ENCODE measurements at places on chromosomes 1 and 21. TPM values are rescaled to one million over a fixed set of nuclear protein-coding genes. Genes with fewer than 3 reads are reported as not detected.
A peak's percentile ranks its signal among the peaks of the same experiment; 100 is the strongest.

FCN3 gene
- 826 TPM for total RNA-seq

GCSAML gene
- 2.7 TPM for total RNA-seq

PEX11B gene
- total RNA-seq, result 31.0 TPM

GRCh38 chr21:42614811-42615351 is 38.5 kb upstream of the PDE9A start:
- peak; percentile 81 for DNase-seq

- no peak for DNase-seq
These were observed 63.9 kb downstream of the LTN1 start for GRCh38 chr21:28928578-28929420.

DNA sequence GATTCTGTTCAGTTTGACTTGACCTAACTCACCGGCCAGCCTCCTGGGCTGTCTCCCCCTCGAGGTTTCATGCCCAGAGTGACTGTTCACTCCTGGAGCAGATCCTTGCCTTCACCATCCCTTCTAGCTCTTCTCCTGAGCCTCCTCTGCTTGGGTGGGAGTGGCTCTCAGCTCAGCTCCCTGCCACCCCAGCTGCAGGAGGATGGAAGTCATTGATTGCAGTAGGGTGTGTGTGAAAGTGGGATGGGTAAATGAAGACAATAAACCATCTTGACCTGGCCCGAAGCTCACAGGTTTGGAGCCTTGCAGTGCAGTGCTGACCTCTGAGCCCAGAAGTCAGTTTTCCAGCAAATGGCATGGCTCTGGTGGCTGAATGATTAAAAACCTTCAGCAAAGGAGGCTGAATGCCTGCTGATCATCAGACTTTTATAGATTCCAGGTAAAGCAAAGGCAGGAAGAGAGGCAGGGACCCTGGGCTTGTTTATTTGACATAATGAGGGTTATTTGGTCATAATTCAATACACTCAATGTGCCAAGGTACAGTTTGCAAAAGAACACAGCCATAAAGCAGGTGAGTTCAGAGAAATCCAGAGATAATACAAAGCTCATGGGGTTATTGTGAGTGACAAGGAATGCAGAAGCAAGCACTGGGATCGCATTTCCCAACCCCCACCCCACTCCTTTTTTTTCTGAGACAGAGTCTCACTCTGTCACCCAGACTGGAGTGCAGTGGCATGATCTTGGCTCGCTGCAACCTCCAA is 17.5 kb upstream of the TFF3 start:
- DNase-seq, result no peak

GRCh38 chr1:176206006-176206960 is 803 bp downstream of the COP1 start:
- peak; percentile 80 for DNase-seq

FAM72C gene
- total RNA-seq, result not detected

DNA sequence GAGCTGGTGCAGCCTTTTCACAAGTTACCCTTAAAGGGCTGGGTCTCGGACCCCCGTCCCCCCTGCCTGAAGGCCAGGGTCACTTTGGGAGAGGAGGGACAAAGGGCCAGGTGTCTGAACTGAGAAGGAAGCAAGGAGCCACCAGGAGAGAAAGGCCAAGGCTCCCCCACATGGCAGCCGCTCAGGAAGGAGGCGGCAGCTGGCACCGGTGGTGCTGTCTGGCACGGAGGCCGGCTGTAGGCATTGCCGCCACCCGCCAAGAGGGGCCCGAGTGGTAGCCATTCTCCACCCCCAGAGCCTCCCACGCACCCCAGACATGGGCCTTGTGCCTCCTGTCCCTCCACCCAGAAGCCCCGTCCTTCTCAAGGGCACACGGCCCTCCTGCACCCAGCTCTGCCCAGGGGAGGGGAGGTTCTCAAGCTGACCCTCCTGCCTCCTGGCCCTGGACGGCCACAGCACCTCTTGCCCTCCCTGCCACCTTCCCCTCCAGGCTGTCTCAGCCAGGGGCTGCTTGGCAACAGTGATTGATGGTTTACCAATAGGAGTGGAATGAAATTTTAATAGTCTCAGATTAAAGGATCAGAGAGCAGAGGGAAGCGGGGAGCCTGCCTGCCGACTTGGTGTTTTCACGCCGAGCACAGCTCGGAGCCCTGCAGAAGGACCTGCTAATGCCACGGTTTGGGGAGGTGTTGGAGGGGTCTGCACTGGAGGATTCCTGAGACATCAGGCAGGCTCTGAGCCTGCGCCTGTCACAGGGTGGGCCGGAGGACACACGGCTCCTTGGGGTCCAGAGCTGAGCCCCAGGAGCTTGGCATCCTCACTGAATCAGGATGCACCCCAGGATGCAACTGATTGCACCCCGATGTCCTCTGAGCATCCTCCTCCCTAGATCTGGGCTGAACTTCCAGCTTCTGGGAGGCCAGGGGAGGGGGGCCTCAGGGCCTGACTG is 211.9 kb upstream of the VAMP3 start:
- peak; percentile 65 for DNase-seq

COL24A1 gene
- total RNA-seq, result 1.6 TPM

GRCh38 chr1:1135339-1136136 is 19.6 kb upstream of the C1orf159 start:
- no peak for DNase-seq

DNA sequence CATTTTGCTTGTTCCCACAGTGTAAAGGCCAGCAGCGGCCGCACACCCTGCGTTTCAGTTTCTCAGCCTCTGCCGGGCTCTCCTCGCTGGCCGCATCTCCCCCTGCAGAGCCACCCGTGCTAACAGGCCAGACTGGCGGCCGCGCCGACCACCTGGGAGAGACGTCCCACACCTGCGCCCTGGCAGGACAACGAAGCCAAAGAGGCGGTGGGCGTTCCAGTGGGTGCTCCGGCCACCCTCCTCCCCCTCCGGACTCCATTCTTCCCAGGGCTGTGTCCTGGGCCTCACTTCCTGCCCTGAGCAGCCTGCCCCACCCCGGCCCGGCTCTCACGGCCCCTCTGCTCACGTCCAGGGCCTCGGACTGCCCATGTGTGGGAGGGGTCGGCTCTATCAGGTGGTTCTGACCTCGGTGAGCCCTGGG is 31.9 kb upstream of the SLC19A1 start:
- DNase-seq, result peak; percentile 59

GRCh38 chr1:244011786-244012185 is 39.3 kb upstream of the ZBTB18 start:
- no peak for DNase-seq

DNA sequence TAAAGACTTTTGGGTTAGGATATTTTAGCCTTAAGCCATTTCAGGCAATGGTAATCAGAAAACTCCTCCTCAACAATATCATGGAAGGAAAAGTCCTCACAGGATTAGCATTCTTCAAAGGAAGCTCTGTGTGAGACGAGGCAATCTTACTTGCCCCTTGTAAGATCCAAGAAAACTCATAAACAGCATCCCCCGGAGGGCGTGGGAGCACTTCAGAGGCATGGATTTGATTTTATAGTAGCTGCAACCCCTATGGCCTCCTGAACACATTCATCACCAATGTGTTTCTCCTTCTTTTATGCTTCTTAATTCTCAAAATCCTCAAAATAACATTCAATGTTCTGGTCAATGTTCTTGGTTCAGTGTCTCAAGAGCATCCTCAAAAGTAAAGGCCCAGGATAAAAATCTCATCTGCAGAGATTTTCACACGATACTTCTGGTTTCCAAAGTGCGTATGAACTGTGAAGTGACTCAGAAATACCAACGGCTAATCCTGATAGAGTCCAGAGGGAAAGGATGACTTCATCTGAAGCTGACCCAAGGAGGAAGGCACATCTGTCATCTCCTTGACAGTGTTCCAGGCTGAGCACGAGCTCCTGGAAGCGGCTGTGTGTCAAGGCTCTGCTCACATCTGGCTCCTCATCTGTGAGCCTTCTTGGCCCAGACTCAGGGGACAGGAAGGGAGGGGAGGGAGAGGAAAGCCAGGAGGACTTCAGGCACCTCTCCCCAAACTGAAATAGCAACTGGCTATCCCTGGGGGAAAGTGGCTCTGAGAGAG is 49.3 kb upstream of the PSEN2 start:
- DNase-seq, result no peak

DNA sequence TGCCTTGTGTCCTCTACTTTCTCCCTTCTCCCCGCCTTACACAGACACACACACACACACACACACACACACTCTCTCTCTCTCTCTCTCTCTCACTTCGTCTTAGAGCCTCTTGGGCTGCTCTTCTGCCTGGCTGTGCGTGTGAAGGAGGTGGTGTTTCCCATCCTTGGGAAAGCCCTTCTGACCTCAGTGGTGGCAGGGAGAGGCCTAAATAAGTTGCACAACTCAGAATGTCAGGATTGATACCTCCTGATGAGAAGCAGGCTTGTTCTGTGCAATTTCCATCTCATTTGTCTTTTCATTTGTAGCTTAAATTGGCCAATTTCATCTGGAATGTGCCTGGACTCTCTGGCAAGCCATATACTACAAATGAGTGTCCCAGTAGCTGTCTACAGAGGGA is 25.0 kb downstream of the LRRN2 start:
- no peak for DNase-seq

CD244 gene
- 3.0 TPM for total RNA-seq

GRCh38 chr1:168386949-168387586 is 106.4 kb downstream of the TBX19 start:
- peak; percentile 85 for DNase-seq

GRCh38 chr1:186418503-186418902 is 42.4 kb downstream of the PDC start:
- no peak for DNase-seq

BRDT gene
- not detected for total RNA-seq

OR2L2 gene
- total RNA-seq, result 0.14 TPM

GRCh38 chr1:32357614-32358013 is 4.7 kb downstream of the FAM229A start:
- DNase-seq, result no peak

Data from upper lobe of right lung (tissue), 1 donor.